NCI-H774 (cell line): ENCODE measurements at places on chromosomes 2 and 18.
A peak's percentile ranks its signal among the peaks of the same experiment; 100 is the strongest.

DNA sequence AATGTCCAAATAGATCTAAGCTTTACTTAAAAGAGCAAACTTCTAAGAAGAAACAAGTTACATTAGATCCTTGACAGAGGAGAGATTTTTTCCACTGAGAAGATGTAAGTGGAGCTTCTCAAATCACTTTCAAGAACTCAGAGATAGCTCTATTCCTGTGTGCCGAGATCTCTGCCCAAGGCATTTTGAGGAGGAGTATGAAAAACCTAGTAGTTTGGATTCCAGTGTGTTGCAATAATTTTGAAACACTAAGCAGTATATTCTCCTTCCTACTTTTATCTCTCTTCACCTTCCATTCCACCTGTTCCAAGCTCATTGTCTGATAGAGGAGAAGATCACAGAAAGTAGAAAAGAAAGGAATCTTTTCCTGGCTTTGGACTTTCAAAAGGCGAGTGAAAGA lies 192.0 kb upstream of the TANK start:
- DNase-seq: no peak

GRCh38 chr18:48218285-48219022 lies 190.7 kb downstream of the ZBTB7C start:
- DNase-seq: no peak

DNA sequence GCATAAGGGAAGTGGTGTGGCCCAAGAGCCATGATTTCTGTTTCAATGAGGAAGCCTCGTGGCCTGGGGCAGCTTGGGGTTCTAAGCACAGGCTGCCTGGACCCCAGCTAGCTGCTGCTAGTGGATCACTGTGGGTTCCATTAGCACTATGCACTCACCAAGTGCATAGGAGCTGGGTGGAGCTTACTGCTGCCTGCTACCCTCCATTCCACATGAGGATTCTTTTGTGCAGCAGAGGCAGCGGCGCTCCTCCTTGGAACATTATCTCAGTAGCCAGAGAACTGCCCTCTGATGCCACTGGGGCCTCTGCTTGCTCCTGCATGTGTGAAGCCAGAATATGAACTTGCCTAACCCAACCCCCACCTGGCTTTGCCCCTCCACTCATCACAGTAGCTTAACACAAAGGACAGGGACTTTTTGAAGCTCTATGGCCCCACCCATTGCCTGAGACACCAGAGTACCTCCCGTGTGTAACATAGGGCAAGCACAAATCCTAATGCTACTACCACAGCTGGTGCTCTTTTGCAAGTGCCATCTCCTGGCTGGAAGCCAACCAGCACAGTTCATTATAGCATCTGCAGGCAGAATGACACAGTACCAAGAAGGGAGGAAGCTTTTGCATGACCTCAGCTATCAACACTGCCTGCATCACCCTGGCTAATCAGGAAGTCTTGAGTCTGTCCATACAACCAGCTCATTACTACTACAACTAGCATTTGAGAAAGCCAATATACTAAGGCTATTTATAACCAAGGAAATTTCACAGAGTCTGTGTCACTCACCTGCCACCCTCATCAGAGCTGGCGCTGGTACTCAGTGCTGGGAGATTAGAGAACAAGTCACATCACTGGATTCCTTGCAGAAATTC lies 297.0 kb upstream of the GULP1 start:
- DNase-seq: no peak

DNA sequence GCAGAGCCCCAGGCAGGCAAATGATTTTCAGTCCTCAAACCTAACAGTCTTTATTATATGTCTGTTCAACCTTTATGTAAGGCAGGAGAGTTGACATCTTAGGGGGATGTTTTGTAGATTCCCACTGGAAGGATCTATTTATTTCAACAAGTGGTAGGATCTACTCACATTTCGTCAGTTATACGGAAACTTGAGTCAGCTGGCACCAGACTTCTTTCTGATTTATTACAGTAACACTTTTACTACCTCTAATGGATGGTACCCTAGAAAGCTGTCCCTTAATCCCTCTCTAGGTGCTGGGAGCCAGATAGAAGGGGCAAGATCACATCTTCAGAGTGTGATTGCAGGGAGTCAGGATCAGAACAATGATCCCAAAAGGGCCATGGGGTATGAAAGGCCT lies 2.1 kb upstream of the RPL31 start:
- no peak for DNase-seq

- DNase-seq: no peak
These were observed 223.5 kb downstream of the UBE2E3 start for GRCh38 chr2:181203916-181204315.

- no peak for DNase-seq
These were observed 17.9 kb upstream of the SFXN5 start for GRCh38 chr2:73089270-73090030.

DNA sequence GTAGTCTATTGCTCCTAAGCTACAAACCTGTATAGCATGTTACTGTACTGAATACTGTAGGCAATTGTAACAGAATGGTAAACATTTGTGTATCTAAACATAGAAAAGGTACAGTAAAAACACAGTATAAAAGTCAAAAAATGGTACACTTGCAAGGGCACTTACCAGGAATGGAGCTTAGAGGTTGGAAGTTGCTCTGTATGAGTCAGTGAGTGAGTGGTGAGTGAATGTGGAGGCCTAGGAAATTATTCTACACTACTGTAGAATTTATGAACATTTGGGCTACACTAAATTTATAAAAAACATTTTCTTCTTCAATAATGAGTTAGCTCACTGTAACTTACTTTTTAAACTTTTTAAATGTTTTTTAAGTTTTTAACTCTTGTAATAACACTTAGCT lies 19.0 kb downstream of the NABP1 start:
- DNase-seq: no peak

DNA sequence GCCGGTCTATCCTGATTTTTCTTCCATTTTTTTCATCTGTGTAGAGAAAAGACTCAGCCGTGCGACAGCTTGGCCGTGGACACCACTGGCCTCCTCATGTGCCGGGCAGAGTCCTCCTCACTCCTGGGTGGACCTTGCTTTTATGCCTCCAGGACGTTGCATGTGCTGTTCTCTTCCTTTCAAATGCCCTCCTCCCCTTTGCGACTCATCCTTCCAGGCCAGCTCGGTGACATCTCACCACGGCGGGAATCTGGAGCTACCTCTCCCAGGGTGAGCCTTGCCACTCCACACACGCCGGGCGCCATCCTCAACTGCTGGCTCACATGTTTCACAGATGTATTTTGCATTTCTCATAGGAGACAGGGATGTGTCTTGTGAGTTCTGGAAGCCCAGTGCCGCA lies 198.5 kb upstream of the HDAC4 start:
- DNase-seq: no peak

- peak; percentile 60 for DNase-seq
These were observed 46.9 kb upstream of the GREB1L start for GRCh38 chr18:21194871-21195771.

DNA sequence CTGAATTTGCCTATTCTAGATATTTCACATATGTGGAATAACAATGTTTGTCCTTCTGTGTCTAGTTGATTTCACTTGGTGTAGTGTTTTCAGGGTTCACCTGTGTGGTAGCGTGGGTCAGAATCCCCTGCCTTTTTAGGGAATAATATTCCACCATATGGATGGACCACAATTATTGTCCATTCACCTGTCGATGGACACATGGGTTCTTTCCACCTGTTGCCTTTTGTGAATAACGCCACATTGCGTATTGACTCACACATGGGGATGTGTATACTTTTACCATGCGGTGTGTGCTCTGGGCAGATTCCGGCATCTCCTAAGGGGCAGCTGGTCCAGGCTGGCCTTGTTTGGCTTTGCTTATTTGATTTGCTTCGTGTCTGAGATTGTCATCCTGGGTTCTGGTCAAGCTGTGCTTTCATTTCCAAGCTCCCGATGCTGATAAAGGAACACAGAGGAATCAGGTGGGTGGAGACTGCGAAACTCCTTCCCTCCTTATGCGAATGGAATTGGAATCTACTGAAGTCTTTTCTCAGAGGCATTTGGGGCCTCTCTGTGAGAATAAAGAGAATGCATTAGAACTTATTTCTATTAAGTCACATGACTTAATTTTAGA lies 18.9 kb upstream of the ALLC start:
- DNase-seq: peak; percentile 69

DNA sequence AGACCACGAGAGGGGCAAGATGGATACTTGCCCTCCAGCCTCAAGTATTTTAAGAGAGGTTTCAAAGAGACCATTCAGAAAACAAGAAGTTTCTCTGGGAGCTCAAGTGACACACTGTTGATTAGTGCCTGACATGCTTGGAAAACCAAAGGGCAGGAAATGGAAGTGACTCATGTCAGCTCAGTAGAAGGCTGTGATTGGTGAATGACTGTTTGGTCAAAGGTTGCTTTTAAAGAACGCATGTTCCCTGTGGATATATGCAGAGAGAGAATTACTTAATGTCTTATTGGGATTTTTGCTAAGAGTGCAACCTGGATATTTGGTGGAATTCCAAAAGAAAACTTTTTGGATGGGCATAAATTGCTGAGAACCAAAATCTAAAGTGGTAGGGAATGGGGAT lies 549.9 kb downstream of the XIRP2 start:
- no peak for DNase-seq

DNA sequence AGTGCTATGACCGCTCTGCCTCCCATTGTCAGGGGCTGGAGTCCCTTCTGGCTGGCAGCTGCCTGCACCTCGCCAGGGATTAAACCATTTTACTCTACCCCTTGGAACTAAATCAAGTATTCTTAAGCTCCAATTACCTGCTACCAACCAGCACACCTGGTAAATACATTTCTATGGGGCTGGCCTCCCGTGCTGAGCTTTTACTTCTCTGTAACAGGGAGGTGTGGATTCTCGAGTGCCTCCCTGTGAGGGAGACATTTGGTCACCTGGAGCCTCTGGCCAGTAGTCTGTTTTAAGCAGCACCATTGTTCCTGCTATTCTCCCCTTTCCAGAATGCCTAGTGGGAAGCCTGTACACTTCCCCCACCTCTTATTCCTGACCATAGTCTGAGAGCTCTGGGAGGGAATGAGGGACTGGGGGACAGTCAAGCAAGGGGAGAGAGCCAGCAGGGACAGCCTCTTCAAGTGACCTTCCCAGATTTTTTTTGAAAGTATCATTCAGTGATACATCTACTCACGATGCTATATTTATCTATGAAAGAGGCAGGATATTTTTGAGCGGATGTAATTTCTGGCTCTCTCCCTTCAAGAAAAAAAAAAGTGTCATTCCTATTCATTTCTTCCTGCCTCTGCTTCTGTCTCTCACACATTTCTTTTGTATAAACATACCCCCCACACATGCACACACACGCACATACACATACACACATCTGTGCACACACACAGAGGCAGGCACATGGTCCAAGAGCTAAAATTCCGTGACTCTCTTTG lies 112.8 kb downstream of the CAPN13 start:
- DNase-seq: no peak

- DNase-seq: no peak
These were observed 4.4 kb upstream of the NEU4 start for GRCh38 chr2:241804326-241805229.

DNA sequence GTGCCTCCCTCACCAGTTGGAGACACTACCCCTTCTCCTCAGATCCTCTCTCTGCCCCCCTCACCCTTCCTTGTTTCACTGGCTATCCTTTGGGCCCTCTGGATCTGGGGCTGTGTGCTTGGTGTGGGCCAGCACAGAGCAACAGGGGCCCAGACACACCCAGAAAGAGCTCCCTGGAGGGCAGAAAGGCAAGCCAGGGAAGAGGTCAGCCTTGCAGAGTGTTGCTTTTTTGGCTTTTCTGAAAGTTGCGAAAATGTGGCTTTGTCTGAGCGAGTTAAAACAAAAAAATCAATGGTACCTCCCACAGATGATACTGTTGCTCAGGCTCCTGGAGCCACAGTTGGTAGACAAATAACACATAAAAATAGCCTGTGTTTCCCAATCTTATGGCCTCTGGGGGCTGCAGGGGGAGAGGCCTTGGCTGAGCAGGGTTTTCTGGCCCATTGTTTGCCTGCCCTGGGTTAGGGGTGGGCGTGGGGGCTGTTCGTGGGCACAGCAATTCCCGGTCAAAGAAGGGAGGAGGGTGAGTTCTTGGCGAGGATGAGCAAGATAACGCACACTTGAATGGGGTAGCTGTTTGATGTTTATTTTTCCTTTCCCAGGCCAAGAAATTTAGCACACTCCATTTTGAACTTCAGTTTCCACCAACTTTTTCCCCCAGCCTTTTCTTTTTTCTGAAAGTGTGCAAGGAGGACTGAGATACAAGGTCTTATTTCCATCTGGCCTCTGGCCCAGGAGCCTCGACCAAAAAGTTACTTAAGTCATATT lies 167.0 kb upstream of the HAAO start:
- no peak for DNase-seq

- no peak for DNase-seq
These were observed 13.0 kb upstream of the LBH start for GRCh38 chr2:30218338-30218713.

- no peak for DNase-seq
These were observed 47.8 kb upstream of the NABP1 start for GRCh38 chr2:191629976-191630712.

DNA sequence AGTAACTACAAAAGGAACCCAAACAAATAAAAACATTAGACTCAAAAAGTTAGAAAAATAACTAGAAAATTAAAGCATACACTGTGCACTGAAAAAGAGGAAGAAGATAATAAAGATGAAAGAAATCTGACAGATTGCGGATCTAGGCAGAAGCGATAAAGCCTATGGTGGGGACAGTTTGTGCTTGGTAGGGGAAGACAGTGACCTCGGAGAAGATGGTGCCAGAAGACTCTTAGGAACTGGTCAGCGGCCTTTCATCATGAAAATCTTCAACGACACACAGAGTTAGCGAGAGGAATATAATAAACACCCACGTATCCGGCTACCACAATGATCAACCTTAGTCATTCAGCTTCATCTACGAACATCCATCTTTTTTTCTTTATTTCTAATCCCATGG lies 180.5 kb downstream of the HDAC4 start:
- DNase-seq: no peak

DNA sequence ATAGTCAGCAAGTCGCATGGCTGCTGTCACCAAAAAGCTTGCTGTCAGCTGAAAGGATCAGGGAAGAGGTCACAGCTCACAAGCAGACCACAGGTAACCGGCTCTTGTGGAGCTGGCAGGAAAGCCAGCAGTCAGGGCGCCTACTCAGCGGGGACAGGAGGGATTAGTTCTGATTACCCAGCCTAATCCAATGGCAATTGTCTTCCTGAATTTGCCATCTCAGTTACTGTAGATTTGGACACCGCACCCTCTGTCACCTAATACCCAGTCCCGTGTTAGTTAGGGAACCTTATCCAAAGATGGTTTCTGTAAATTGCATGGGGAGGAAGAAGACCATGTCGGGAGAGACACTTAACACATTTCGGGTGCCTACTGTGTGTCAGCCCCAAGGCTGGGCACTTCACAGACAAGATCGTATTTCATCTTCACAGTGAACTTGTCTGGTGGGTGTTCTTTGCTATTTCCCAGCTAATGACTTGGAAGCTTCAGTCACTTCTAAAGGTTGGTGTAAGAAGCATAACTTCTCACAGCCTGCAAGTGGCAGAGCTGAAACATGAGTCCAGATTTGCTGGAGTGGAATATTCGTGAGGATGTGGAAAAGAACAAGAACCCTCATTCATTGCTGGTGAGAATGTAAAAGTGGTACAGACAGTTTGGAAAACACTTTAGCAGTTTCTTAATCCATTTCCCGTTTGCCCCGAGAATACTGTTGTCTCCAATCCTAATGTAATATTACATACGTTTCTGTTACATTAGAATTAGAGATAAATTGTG lies 9.9 kb downstream of the ALPK2 start:
- DNase-seq: no peak

GRCh38 chr2:235950473-235950809 lies 217.7 kb downstream of the GBX2 start:
- no peak for DNase-seq

GRCh38 chr18:40612356-40612755 lies 1342.7 kb upstream of the PIK3C3 start:
- DNase-seq: no peak
